ENCODE measurements at places on chromosomes 6 and 20.

- DNase-seq = no peak
Observed at GRCh38 chr20:61757678-61758563, 307.8 kb downstream of the TAF4 start.

DNA sequence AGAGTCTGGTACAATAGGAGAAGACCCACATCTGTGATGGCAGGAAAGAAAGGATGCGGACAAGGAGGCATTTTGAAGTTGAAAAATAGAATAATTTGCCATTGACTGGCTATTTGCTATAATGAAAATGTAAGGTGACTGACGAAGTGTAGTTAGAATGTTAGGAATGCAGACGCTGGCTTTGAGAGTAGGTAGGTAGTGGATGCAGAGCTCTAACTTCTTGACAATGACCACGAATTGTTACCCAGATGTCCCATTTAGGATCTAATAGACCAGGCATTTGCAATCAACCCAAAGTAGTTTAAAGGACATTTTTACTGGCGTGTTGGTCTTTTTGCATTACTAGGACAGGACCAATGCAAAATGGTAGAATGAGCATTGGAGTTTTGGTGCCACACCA is 14.2 kb downstream of the MLIP start:
- DNase-seq = no peak

GRCh38 chr6:91428296-91428695 is 841.4 kb upstream of the MAP3K7 start:
- DNase-seq = no peak

DNA sequence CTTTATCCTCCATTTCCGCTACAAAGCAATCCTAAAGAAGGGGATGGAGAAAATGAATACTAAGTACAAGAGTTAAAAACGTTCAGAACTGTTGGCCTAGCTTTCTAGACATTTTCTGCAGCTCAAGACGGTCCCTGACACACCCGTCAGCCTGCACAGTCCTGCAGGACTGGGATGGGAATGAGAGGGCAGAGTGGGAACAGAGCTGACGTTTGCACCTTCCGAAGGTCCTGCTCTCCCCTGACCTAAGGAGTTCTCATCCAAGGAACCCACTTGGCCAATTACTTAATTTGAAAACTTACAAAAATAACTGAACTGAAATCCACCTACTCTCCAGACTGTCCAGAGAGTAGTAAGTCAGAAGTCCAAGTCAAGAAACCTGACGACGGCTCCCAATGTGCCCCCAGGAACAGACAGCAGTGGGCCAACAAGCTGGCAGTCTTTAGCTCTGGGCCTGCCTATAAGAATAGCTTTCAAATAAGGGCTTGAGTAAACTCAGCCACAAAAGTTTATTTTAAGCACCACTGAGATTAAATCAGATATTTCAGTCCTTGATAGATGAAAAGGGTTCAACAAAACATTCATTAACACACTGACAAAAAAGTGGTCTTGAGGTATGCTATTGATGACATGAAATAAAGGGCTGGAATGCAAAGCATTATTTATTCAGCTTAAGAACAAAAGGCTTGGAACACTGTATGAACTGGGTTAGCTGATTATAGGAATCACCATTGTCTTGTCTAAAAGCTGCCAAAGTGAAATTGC is 76.8 kb downstream of the CNKSR3 start:
- no peak for DNase-seq

DNA sequence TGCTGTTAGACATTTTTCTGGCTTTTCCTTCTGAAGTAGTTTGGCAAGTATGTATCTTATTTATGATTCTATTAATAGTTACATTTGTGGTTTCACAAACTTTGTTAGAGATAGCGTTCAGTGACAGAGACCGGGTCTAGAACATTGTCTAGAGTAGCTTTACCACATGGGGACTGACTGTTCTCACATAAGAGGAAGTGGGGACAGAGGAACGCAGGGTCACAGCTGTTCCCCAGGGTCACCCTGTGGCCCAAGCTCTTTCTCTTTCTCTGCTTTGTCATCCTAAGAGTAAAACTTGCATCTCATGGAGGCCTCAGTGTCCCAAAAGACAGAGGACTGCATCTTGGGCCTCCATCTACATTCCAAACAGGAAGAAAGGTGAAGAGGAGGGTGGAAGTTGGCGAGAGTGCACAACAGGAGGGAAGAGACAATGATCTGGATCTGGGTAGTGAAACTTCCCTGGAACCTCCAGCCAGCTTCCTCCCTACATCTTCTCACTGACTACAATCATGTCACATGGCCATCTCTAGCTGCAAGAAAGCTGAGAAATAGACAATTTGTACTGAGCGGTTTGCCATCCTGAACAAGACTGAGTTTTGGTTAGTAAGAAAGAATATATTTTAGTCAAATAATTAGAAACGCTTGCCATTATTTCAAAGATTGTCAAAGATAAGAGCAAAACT is 645.8 kb upstream of the ARID1B start:
- DNase-seq = no peak

DNA sequence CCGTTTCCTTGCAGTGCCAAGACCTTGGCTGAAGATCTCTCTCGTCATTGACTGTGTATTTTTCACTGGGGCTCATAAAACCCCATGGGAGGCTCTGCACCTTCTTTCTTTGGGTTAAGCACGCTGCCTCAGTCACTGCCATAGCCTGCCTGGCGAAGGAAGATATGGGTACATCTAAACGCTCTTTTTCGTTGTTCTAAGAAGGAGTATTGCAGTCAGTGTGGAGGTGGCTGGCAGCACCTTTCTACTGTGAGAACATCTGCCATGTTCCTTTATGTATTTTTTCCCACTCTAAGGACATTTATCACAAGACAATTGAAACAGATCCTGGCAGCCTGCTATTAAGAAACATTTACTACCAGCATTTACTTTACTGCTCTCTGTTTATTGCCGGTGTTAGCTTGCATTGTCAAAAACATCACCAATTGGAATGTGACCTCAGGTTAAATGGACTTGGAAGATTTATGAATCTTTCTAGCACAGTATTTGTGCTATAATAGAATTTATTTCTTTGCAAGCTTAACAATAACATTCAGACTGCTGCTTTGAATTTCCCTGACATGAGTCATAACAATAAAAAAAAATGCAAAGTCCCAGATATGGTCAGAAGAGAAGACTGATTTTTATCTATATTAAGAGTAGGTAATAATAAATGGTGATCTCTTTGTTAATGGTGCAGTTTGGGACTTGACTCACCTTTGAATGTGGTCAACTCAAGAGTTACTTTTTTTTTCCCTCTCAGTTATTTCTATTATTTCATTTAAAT is 62.2 kb upstream of the CLDN20 start:
- no peak for DNase-seq

- no peak for DNase-seq
Observed at GRCh38 chr20:24449026-24449720, 20.3 kb upstream of the SYNDIG1 start.

- DNase-seq = no peak
Observed at GRCh38 chr6:107769053-107769658, 55.0 kb downstream of the SCML4 start.

DNA sequence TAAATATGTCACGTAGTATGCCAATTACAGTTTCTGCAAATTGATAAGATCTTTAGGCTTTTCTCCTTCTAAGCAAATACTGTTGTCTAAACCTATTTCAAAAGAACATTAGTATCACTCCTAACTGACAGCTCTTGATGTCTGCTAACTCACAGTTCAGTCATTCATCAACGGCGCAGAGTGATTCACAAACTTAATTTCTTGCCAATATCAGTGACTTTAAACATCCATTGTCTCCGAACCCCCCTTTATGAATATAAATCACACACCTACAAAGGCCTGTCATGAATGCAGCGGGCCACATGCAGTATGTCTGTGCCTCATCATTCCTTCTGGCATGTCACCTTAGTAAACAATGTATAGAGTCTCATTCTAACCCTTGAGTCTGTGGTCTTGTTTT is 420.6 kb downstream of the CDC5L start:
- no peak for DNase-seq

- no peak for DNase-seq
Observed at GRCh38 chr6:3765415-3765814, 13.9 kb upstream of the PXDC1 start.

DNA sequence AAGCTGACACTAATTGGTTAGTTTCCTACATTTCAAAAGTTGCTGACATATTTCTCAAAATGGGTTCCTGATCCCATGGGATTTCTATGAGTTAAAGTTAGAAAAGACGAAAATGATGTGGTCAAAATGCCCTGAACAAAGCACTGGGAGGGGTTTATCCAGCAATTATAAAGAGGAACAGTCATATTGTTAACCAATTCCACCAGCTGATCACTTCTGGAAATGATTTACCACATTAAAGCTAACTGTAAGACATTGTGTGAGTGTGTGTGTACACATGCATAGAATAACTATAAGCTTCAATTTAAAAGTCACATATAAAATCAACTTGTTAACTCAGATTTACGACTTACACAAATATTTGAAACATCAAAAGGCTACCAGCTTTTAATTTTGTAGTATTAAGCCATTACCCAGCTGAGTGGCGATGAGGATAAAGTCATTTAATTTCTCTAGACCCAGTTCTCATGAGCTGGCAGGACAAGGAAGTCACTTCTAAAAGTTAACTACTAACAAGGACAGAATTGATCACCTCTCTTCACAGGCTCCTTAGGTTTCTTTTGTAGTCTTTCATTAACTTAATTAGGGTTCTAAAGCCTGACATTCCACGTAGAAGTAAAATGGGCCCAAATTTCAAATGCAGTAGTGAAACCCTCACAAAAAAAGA is 40.4 kb downstream of the MAN1A1 start:
- DNase-seq = no peak

DNA sequence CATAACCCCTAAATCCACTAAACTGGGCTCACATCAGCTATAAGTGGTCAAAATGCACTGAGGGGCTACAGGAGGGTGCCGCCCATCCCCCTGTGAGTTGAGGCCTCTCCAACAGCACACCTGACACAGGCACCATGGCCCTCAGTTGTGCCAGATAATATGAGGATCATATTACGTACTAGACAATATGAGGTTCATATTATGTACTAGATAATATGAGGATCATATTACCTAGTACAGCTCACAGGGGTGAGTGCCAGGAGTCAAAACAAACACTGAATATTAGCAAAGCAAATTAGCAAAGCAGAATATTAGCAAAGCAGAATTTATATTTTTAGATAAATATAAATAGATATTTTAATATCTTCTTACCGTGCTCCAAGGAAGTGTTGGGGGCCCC is 35.3 kb downstream of the CD24 start:
- DNase-seq = no peak
